Heart left ventricle (tissue), 16 donors: ENCODE measurements at places on chromosomes 2 and 18.

- no peaks in the 10 kb centered on the region for H3K36me3 ChIP-seq
- H3K4me1 ChIP-seq = no peaks in the 10 kb centered on the region
- H3K27ac ChIP-seq = no peak overlapping the region
- H3K27me3 ChIP-seq = no peaks in the 10 kb centered on the region
- H3K4me3 ChIP-seq = no peak overlapping the region
Observed at GRCh38 chr18:12391487-12392165, 14.6 kb upstream of the AFG3L2 start.

DNA sequence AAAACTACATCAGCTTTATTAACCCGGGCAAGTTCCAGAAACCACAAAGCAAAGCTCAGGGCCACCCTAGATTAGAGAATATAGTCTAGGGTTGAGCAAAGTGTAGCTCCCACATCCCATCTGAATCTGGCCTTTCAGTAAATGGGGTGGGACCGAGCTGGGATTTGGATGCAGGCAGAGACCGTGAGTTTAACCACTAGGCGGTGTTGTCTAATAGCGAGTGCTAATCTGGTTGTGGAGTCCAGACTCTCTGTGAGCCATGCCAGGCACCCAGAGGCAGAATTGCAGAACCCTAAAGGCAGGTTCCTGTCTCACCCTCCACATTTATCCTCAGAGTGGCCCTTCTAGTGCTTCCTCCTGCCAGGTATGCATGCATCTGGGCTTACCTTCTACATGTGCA is 435.9 kb downstream of the TSN start:
- no peaks in the 10 kb centered on the region for H3K27me3 ChIP-seq
- H3K27ac ChIP-seq = no peak overlapping the region
- no peak for DNase-seq
- no peaks in the 10 kb centered on the region for H3K36me3 ChIP-seq
- no peak overlapping the region for H3K4me3 ChIP-seq

DNA sequence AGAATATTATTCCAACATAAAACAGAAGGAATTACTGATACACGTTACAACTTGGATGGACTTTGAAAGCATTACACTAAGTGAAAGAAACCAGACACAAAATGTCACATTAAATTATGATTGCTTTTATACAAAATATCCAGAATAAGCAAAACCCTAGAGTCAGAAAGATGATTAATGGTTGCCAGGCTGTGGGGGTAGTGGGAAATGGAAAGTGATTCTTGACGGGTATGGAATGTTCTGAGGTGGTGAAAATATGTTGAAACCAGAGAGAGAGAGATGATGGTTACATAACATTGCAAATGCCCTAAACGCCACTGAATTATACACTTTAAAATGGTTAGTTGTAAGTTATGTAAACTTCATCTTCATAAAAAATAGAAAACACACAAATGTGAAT is 1057.2 kb upstream of the TMEFF2 start:
- DNase-seq = no peak
- H3K4me3 ChIP-seq = no peak overlapping the region
- H3K27me3 ChIP-seq = no peaks in the 10 kb centered on the region
- no peak overlapping the region for H3K27ac ChIP-seq

DNA sequence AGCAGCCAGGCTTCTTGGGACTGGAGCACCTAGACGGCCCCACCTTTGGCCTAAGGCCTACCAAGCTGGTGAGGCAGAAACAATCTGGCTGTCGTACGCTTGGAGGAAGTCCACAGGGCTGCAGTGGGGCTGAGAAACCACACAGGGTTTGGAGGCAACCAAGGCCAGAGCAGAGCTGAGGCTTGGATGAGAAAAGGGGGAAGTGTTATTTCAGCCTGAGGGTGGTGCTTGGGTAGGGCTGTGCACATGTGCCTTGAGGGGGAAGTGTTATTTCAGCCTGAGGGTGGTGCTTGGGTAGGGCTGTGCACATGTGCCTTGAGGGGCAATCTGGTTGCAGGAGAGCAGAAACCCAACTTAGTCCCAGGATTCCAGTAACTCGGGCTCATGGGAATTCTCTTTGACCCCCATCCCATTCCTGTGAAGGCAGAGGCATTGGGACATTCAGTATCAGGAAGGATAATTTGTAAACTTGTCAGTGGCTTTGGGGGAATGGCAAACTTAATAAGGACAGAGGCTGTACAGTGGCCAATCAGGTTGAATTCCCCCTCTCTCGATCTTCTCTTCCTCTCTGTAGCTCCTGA is 971 bp upstream of the FBXO41 start:
- H3K27me3 ChIP-seq = peaks cover 49% of the 10 kb centered on the region
- peak overlapping the region; percentile 63 for H3K4me3 ChIP-seq
- H3K27ac ChIP-seq = no peak overlapping the region
- peaks cover 12% of the 10 kb centered on the region for H3K4me1 ChIP-seq
- DNase-seq = no peak

GRCh38 chr2:173414823-173415322 is 60.2 kb downstream of the CDCA7 start:
- peaks cover 8% of the 10 kb centered on the region for H3K4me1 ChIP-seq
- DNase-seq = no peak
- no peak overlapping the region for H3K27ac ChIP-seq
- no peaks in the 10 kb centered on the region for H3K36me3 ChIP-seq

DNA sequence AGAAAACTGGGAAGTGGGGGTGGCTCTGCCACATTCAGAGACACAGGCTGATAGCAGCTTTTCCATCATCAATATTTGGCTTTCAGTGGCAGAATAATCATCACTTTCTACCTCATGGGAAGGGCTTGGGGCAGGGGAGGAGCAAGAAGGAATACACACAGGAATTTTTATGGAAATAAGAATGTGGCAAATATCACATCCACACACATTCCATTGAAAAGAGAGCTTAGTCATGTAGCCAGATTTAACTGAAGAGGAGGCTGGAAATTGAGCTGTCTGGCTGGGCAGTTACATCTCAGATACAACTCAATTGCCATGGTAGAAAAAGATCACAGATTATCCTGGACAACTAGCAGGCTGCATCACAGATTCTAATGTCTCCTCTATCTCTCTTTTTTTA is 1474.0 kb upstream of the ACVR2A start:
- no peaks in the 10 kb centered on the region for H3K27me3 ChIP-seq

DNA sequence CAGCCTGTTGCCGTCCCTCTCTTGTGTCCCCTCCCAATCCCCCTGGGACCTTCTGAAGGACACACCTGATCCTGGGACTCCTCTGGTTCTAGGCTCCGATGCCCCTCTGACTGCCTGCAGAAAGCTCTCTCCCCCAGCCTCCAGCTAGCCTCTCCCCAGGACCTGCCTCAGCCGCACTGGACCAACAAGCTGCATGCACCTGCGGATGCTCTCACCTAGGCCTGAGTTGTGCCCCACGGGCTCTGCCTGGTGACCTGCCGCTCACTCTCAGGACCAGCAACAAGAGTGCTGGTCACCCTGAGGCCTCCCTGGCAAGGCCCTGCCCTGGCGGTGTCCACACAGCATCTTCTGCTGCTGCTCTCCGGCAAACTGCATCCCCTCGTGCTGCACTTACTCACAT is 63.0 kb downstream of the EIPR1 start:
- no peak overlapping the region for H3K4me3 ChIP-seq
- H3K4me1 ChIP-seq = no peaks in the 10 kb centered on the region
- no peak for DNase-seq
- no peak overlapping the region for H3K27ac ChIP-seq
- H3K36me3 ChIP-seq = no peaks in the 10 kb centered on the region

DNA sequence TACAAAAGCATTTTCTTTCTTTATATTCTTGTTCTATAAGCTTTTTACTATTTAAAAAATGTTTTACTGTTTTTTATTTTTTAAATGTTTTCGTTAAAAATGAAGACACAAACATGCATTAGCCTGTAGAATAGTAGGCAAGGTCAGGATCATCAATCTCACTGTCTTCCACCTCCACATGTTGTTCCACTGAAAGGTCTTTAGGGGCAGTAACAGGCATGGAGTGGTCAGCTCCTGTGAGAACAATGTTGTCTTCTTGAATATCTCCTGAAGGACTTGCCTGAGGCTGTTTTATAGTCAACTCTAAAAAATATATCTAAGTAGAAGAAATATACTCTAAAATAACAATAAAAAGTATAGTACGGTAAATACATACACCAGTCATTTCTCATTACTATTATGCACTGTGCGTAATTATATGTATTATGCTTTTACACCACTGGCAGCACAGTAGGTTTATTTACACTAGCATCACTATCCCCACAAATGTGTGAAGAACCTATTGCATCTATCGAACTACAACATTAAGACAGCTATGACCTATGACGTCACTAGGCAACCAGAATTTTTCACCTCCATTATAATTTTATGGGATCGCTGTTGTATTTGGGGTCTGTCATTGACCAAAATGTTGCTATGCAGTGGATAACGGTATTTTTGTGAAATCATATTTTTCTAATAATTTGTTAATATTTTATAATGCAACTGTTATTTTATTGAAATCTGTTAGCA is 764.3 kb downstream of the METTL4 start:
- no peak for DNase-seq
- no peak overlapping the region for H3K27ac ChIP-seq
- no peaks in the 10 kb centered on the region for H3K36me3 ChIP-seq
- no peaks in the 10 kb centered on the region for H3K27me3 ChIP-seq

- no peaks in the 10 kb centered on the region for H3K27me3 ChIP-seq
- DNase-seq = peak; percentile 84
- H3K36me3 ChIP-seq = no peaks in the 10 kb centered on the region
- peaks cover 42% of the 10 kb centered on the region for H3K4me1 ChIP-seq
- no peak overlapping the region for H3K4me3 ChIP-seq
- H3K27ac ChIP-seq = peak overlapping the region; percentile 42
Observed at GRCh38 chr2:10036095-10036884, 7.1 kb upstream of the KLF11 start.
